ENCODE measurements at places on chromosomes 7 and 10.
A peak's percentile ranks its signal among the peaks of the same experiment; 100 is the strongest.

DNA sequence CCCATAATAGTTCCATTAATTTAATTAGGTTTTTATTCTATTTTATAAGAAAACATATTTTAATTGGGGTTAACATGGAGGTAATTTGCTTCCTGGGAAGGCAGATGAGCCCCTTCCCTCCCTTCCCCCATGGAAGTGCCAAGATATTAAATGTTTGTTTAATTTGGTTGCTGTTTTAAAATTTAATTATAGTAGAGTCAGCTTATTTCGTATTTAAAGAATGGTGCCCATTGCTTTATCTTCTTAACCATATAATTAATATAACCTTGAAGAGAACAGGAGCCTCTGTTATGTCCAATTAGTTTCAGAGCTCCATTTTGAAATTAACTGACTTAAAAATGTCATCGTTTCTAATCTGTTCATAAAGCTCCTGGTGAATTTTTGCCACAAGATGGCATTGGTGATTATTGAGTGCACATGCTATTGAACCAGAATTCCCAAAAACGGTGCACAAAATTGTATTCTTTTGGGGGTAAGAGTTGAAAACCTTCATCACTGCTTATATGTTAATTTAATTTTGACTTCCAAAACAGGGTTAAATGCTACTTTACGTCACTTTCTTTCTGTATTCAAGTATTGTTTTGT is 26.0 kb downstream of the KLHDC10 start:
- DNase-seq, result no peak

DNA sequence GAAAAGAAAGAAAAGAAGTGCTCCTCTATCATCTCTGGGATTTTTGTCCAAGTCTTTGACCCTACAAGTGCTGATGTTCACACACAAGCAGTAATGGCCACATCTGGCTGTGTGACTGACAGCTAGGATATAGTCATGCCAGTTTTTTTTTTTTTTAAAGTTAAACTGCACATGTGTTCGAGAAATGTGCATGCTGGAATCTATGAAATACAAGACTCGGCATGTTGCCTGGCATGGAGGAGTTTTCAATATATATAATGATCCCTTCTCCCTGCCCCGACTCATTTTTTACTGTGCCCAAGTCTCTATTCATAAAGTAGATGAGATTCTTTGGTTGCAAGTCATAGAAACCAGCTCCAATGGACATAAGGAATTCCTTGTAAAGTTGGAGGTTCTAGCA is 60.4 kb upstream of the FGFR2 start:
- no peak for DNase-seq

GRCh38 chr10:58384095-58384494 is 1.1 kb upstream of the TFAM start:
- no peak for DNase-seq

- no peak for DNase-seq
Observed at GRCh38 chr10:64762861-64763260, 1241.7 kb downstream of the REEP3 start.

- DNase-seq, result no peak
Observed at GRCh38 chr7:44454348-44454747, 36.1 kb downstream of the NUDCD3 start.

- DNase-seq, result no peak
Observed at GRCh38 chr7:77444123-77444522, 28.0 kb upstream of the GSAP start.

- peak; percentile 63 for DNase-seq
Observed at GRCh38 chr7:119270045-119270464, 1002.9 kb upstream of the KCND2 start.

DNA sequence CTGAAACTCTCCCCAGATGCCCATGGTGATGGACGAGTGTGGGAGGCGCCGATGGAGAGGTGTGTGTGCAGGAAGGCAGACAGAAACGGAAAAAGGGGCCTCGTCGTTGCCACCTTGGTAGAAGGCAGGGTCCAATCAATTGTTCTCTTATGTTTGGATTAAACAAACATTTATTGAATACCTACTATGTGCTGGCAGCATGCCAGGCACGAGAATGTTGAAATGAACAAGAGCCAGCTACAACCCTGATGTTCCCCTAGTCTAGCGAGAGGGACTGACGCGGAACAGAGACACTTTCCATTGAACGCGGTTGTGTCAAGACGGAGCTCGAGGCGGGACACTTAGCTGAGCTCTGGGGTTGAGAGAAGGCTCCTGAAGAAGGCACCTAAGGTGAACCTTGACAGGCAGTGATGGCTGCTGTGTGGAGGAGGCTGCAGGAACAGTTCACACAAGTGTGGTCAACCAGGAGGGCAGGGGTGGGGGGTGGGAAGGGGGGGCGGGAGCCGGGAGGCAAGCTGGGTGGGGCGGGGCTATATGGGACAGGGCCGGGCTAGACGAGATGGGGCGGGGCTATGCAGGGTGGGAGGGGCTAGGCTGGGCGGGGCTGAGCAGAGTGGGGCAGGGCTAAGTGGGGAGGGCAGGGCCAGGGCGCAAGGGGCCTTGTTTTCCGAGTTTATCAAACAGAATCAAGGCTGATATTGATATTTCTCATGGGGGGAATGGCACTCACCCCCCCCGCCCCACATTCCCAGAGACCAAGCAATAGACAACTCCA is 181.0 kb downstream of the GATA3 start:
- DNase-seq, result no peak

DNA sequence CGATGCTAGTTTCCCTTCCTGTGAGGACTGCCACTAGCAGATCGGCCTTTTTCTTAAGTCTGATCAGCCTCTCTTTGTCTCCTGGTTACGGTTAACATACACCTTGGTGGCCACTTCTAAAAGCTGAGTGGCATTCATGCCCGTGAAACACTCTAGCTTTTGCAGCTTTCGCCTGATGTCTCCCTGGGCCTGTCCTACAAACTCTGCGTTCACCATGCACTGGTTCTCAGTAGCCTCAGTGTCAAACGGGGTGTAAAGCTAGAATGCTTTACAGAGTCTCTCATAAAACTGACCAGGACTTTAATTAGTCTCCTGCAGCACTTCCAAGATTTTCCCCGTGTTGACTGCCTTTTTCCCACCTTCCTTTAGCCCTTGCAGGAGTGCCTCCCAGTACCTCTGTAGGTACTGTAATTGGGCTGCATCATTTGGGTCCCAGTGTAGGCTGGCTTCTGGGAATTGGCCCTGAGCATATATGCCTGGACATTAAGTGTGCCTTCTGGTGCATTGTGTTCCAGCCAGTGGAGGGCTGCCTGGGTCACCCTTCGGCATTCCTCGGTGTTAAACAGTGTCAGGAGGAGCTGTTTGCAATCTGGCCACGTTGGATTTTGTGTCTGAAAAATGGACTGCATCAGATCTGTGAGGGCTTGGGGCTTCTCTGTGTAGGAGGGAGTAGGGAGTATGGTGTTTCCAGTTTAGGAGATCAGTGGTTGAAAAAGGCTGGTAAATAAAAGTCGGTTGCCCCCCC is 6.5 kb upstream of the ZNF117 start:
- no peak for DNase-seq

DNA sequence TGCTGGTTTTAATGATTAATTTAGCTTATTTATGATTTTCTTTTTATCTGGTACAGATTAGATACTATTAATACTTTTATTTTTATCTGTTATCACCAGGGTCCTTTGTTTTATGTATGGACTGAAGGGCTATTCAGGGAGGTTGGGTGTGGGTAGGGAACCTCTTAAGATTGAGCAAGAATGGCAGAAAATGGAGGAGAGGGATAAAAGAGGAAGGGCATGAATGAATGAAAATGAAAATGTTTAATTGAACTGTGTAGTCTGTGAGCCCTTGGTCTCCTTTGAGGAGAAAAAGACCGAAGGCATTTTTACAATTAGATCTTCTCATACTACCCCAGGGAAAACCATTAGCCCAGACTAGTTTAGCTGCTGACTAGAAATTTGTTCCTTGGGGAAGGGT is 93.1 kb downstream of the CDK14 start:
- DNase-seq, result no peak

DNA sequence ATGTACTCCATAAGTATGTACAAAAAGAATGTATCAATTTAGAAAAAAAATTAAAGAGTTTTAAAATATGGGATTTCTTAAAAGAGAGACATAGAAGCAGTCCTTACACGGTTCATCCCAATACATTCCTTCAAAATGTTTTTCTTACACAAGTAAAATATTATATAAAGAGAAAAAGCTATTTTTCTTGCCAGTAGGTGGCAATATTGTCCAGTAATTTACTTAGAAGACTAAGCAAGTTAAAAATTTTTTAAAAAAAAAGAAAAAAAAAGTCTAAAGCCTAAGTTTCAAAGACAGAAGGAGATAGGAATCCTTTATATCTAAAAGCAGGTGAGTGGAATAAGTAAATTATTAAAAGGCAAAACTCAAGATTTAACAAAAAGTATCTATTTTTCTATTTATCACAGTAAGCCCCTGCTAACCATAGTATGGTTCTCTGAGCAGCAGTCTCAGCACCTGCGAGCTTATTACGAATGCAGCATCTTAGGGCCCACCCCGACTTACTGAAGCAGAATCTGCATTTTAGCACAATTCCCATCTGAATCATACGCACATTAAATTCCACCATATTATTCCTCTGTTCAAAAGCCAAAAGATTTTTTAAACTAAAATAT is 240.6 kb downstream of the DGKI start:
- no peak for DNase-seq

GRCh38 chr7:80942261-80943041 is 23.6 kb upstream of the SEMA3C start:
- no peak for DNase-seq

- DNase-seq, result no peak
Observed at GRCh38 chr10:84179059-84179710, 5.6 kb downstream of the GPR15LG start.

DNA sequence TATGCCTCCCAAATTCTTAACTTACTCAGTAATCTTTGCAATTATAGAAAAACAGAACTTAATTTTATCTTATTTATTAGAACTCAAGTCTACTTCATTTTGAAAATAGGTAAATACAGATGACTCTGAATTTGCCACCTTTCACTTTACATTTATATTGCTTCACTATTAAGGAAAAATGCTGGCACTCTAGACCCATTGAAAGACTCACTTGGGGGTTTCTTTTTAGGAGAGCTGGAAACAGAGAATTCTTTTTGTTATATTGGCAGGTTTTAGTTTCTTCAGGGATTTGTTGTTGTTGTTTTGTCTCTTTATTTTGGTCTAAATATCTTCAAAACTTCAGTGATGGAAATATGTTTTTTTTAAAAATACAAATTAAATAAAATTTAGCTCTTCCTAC is 111.1 kb downstream of the RUNDC3B start:
- DNase-seq, result no peak

DNA sequence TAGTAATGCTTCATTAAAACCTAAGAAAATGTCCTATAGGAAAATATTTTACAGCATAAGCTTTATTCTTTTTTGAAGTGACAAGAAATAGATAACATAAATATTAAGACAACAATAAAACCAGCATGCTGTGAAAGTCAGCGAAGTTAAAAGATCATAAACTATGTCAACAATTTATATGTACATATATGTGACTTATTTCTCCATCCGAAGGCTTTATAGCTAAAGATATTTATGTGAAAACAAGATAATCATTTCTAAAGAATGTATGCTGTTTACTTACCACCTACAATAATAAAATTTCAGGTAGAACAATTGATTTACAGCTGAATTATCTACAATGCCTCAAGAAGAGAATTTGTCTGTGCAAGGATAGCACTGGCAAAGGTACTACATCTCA is 283.4 kb downstream of the CRPPA start:
- no peak for DNase-seq

DNA sequence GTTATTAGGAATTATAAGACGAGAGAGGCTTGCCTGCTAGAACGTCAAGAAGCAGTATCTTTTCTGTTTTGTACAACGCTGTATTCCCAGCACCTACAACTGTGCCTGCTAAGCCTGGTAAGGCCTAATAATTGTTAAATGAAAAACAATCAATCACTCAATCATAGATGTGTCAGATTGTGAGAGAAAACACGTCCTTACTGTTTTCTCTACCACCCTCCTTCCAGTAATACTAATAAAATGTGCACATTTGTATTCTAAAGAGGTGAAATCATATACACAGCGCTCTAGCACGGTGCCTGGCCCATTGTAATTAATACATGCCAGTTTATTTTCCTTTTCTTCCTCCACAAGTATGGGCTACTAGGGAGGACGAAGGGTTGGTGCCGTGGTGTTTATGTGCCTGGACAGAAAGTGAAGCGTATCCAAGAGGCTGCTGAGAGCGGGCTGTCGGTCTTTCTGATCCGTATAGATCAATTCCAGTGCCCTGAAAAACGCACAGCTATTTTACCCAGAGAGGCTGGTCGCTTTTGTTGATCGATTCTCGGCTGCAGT is 1.5 kb upstream of the AUTS2 start:
- DNase-seq, result no peak

DNA sequence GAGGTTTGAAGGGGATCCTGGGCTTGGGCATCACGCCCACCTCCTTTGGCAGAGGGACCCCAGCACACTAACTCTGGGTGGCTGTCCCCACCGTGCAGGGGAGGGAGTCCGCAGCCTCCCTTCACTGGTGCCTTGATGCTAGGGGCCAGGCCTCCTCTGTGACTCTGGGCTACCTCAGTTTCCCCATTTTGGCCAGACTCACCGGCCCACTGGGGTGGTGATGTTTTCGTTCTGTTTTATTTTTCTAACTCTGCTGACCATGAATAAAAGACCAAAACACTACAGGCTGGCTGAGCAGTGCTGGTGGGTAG is 503 bp upstream of the TRIP6 start:
- no peak for DNase-seq

- no peak for DNase-seq
Observed at GRCh38 chr7:51079494-51079893, 237.1 kb downstream of the COBL start.

DNA sequence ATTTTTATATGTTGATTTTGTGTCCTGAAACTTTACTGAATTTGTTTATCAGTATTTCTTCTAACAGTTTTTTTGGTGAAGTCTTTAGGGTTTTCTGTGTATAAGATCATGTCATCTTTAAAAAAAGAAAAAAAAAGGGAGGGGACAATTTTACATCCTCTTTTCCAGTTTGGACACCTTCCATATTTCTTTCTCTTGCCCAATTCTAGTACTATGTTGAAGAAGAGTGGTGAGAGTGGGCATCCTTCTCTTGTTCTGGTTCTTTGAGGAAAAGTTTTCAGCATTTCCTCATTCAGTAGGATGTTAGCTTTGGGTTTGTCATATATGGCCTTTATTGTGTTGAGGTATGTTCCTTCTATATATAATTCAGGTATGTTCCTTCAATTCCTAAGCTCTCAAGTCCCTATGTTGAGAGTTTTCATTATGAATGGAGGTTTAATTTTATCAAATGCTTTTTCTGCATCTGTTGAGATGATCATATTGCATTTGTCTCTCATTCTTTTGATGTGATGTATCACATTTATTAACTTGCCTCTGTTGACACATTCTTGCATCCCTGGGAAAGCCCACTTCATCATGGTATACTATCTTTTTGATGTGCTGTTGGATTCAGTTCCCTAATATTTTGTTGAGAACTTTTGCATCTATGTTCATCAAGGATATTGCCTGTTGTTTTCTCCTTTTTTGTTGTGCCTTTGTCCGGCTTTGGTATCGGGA is 12.1 kb downstream of the TAS2R40 start:
- DNase-seq, result no peak

- DNase-seq, result no peak
Observed at GRCh38 chr10:86522510-86522855, 891 bp upstream of the WAPL start.

- no peak for DNase-seq
Observed at GRCh38 chr10:112000466-112000865, 183.1 kb downstream of the GPAM start.
